CD4-positive, alpha-beta T cell treated with Interleukin-2 at 100 ng/mL for 4 hours (primary cell): ENCODE measurements at places on chromosomes 2 and 18.

DNA sequence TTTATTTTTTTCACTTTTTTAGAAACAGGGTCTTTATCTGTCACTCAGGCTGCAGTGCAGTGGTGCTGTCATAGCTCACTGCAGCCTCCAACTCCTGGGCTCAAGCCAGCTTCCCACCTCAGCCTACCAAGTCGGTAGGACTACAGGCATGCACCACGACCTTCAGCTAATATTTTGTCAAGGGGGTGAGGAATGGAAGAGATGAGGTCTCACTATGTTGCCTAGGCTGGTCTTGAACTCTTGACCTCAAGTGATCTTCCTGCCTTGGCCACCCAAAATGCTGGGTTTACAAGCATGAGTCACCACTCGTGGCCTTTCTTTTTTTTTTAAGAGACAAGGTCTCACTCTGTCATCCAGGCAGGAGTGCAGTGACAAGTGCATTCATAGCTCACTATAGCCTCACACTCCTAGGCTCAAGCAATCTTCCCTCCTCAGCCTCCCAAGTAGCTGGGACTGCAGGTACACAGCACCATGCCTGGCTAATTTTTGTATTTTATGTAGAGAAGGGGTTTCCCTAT lies 13.4 kb downstream of the PPP1R7 start:
- DNase-seq, result no peak

DNA sequence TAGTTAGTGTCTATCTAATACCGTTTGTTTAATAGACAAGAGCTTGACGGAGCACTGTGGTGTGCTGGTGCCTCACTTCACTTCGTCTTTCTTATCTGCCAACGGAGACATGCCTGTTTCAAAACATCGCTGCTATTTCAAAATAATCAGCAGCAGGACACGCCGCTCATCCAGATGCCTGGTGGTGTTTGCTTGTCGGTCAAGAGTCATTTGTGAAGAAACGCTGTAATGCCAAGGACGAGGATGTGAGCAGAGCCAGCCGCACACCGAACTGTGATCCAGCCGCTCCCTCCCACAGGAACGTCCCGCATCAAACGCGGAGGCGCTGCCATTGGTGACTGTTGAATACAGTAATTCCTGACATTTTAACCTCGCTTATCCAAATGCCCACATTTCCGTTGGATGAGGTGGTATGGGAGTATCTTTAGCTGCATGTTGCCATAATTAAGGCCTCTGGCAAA lies 432.4 kb downstream of the FBXO15 start:
- no peak for DNase-seq

DNA sequence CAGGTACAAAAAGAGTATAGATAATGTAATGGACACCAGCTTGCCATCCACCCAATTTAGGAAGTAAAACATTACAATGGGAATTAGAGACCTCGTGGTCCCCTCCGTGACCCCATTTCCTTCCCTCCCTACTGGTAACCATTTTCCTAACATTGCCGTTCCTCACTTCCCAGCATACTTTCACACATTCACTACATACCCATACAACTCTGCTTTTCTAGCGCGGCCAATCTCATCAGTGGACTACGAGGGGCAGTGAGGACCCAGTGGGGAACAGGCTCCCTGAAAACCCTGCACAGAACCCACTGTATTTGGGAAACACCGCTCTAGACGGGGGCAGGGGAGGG lies 1.1 kb downstream of the ENOSF1 start:
- no peak for DNase-seq

GRCh38 chr2:104430359-104430740 lies 423.6 kb upstream of the POU3F3 start:
- DNase-seq, result no peak

DNA sequence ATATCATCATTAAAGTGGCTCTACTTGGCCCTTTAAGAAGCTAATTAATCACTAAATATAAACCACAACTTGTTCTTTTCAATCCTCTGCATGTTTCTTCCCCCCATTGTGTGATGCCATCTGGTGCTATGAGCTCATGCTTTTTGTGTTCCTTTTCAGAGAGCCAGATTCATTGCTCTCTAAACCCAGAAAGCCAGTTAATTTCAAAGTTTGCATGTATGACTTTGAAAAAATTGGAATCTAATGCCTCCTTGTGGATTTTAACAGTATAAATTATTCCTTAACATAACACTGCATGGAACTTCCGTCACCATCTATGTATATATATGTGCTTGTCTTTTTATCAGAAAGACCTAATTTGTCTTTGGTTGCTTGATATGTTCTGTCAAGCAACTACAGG lies 31.1 kb downstream of the TMEM178A start:
- no peak for DNase-seq

- no peak for DNase-seq
These were observed 504.8 kb upstream of the KLHL29 start for GRCh38 chr2:22880161-22880560.

DNA sequence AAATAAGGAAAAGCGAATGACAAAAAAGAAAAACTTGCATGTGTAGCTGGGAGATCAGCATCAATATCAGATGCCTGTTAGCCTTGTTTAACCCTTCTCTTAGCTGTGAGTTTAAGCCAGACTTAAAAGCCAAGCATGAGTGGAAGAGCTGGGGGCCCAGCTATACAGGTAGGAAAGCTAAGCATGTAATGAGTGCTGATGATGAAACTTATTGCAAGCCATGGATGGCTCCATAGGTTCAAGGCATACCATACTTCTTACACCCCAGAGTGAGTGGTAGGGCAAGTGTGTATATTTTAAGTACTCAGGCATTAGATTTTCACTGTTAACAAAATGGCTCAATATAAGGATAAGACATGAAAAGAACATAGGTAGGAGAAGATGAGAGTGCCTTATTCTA lies 28.0 kb downstream of the RBBP8 start:
- no peak for DNase-seq

GRCh38 chr2:88857274-88857741 lies 165.8 kb downstream of the RPIA start:
- no peak for DNase-seq

GRCh38 chr2:215883799-215884198 lies 129.6 kb downstream of the MREG start:
- DNase-seq, result no peak

- no peak for DNase-seq
These were observed 16.4 kb upstream of the CYP1B1 start for GRCh38 chr2:38092196-38092902.

GRCh38 chr2:71389384-71390072 lies 57.9 kb downstream of the ZNF638 start:
- no peak for DNase-seq

DNA sequence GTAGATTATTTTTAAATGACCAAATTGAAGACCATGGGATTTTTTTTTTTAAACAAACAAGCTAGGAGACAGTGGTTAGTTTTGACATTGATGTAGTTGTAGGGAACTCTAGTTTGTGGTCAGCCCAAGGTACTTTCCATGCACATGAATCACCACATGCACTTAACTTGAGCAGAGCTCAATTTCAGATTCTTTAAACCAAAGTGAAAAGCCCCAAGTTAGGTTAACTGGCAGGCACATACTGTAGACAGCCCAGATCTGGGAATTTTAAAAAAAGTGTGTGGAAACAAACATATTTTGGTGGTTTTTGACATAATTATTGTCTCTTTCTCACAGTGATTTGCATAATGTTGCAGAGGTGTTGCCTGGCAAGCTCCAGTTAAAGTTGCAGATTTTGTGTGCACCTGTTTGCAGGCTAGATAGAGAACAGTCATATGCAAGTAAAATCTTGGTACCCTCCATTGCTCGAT lies 88.4 kb downstream of the BCL2L11 start:
- peak; percentile 14 for DNase-seq

DNA sequence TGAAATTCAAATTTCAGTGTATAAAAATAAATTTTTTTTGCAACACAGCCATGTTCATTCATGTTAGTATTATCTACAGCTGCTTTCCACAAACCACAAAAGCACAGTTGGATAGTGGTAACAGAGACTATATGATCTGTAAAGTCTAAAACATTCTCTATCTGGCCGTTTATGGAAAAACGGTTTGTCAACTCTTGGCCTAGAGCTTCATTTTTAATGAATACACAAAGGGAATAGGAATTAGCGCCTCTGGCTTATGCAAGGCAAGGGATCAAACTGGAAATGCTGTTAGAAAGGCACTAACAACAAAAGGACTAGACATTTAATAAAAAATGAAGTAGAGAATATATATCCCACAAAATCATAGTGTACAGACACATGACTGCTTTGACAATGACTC lies 211.9 kb downstream of the EXOC6B start:
- DNase-seq, result no peak

GRCh38 chr2:17620841-17621240 lies 80.3 kb downstream of the VSNL1 start:
- DNase-seq, result no peak

GRCh38 chr2:63874204-63875130 lies 32.8 kb downstream of the UGP2 start:
- DNase-seq, result no peak
